ENCODE measurements at places on chromosomes 5 and 9.
A peak's percentile ranks its signal among the peaks of the same experiment; 100 is the strongest.

DNA sequence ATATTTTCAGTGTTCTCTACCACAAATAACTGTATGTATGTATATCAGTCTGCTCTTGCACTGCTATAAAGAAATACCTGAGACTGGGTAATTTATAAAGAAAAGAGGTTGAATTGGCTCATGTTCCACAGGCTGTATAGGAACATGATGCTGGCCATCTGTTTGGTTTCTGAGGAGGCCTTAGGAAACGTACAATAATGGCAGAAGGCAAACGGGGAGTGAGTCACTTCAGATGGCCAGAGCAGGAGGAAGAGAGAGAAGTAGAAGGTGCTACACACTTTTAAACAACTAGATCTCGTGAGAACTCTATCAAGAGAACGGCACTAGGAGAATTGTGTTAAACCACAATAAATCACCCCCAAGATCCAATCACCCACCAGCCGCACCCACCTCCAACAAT is 121.7 kb downstream of the ADAMTS6 start:
- DNase-seq: no peak

DNA sequence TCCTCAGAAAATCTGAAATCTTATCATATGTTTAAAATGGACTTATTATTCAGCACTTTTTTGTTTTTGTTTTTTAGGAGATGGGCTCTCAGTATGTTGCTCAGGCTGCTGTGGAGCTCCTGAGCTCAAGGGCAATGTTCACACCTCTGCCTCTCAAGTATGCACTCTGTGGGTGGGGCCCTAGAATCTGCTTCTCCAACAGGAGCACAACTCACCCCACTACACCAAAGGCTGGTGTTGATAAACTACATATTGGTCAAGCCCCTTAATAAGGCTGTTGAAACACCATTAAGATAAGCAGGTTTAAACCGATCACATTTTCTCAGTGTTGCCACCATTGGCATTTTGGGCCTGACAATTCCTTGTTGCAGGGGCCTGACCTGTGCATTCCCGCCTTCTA is 131.6 kb downstream of the FANCC start:
- no peak for DNase-seq

DNA sequence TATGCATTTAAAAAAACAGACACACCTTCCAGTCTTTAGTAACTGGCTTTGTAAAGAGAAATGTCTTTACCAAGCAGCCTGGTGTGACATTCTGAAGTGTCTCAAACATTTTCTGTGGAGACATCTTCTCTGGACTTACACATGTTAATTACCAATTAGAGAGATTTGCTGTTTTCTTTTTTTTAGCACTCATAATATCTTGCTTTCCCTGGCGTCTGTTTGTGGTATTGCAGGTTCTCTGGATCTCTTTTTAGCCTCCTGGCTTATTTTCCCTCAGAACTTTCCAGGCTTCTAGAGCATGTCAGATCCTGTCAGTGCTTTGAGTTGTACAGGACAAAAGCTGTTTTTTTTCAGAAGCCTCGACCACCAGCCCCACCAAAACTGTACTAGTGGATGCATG is 92.5 kb downstream of the MSX2 start:
- DNase-seq: no peak

- DNase-seq: peak; percentile 83
Observed at GRCh38 chr9:126805554-126806262, 868 bp downstream of the ZBTB43 start.

DNA sequence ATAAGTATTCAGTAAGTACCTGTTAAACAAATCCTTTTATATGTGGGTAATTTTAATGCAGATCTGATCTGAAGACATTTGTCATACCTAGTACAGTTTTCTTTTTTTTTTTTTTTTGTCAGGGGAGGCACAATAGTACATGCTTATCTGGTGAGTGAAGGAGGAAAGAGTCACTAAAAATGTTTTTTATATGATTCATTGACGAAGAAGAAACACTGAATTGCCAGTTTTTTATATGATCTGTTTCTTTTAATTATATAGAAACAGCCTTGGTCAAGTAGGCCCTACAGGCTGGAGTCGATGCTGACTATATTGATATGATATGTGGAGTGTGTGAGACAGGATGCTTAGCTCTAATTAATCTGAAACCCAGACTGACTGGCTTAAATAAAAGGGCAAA is 315.2 kb downstream of the PSAT1 start:
- no peak for DNase-seq

- DNase-seq: no peak
Observed at GRCh38 chr5:158843305-158843704, 256.4 kb downstream of the EBF1 start.

DNA sequence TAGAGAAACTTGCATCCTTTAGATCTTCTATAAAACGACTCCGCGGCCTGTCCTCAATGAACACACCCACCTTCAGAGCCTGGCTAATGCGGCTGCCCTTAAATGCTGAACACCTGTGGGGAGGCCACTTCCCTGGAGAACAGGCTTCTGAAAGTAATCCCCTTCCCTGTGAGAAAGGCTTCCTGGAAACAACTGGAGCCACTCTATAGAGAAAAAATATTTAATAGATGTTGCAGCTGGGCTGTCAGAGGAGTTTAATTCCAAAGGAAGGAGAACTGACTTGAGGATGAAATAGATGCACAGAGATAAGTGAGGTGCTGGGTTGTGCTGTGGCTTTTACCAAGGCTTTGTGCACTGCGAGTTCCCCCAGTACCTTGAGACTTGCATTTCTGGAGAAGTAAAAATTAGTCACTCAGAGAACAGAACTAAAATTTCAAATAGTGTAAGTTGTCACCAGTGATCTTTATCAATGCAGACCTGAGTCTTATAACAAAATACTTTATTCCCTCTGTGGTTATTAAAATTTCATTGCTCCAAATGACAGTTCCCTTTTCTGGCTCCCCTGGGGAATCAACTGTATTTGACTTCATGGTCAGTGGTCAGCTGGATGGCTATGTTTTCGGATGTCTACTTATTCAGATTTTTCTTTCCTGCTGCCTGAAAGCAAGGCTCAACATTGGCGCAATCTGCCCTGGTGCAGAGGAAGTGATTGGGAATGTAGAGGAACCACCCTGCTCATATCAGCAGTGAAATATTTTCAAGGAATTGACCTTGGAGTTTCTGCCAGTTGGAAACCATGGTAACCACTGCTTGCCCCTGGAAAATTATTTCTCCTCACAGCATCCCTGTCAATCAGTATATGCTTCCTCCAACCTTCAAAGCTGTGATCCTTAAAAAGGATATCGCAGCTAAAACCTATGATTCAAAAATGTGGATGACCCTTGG is 238.8 kb downstream of the SMARCA2 start:
- DNase-seq: no peak

GRCh38 chr5:9905661-9906060 is 275.5 kb upstream of the TAS2R1 start:
- DNase-seq: no peak

All from activated CD8-positive, alpha-beta memory T cell treated with anti-CD3 and anti-CD28 coated beads for 24 hours (primary cell).